ENCODE measurements at places on chromosomes 4 and X. TPM values are rescaled to one million over a fixed set of nuclear protein-coding genes. Genes with fewer than 3 reads are reported as not detected.

ATP2B3 gene
- total RNA-seq: not detected

CXCL3 gene
- total RNA-seq: 0.09 TPM

KLB gene
- total RNA-seq: not detected

GRID2 gene
- total RNA-seq: 0.63 TPM

IGFBP7 gene
- total RNA-seq: 2,449 TPM

ETDA gene
- total RNA-seq: not detected

FAM241A gene
- 0.90 TPM for total RNA-seq

DGKK gene
- not detected for total RNA-seq

TBC1D25 gene
- 10.1 TPM for total RNA-seq

AR gene
- 6.3 TPM for total RNA-seq

RASGEF1B gene
- 2.0 TPM for total RNA-seq

S100G gene
- not detected for total RNA-seq

TLR10 gene
- total RNA-seq: not detected

PRKG2 gene
- 7.9 TPM for total RNA-seq

FAT4 gene
- total RNA-seq: 29.2 TPM

TEX13C gene
- not detected for total RNA-seq

ARL9 gene
- total RNA-seq: 0.09 TPM

ETFDH gene
- 20.9 TPM for total RNA-seq

NCAPG gene
- total RNA-seq: 60.1 TPM

HGFAC gene
- not detected for total RNA-seq

SNCA gene
- total RNA-seq: not detected

TLR2 gene
- not detected for total RNA-seq

DCHS2 gene
- not detected for total RNA-seq

NAA11 gene
- total RNA-seq: not detected

EPHA5 gene
- total RNA-seq: 50.2 TPM

SPP1 gene
- total RNA-seq: 0.72 TPM

SSX4B gene
- not detected for total RNA-seq

Measured in fibroblast of the aortic adventitia (primary cell).